Activated T-cell treated with anti-CD3 and anti-CD28 coated beads, Interleukin-2, amount 50 U/mL, for 24 hours (primary cell): ENCODE measurements at places on chromosomes 1 and 21.

- no peak for DNase-seq
Measured at GRCh38 chr1:82007804-82008203, 207.1 kb downstream of the ADGRL2 start.

GRCh38 chr21:46307625-46308024, 16.0 kb downstream of the C21orf58 start:
- no peak for DNase-seq

DNA sequence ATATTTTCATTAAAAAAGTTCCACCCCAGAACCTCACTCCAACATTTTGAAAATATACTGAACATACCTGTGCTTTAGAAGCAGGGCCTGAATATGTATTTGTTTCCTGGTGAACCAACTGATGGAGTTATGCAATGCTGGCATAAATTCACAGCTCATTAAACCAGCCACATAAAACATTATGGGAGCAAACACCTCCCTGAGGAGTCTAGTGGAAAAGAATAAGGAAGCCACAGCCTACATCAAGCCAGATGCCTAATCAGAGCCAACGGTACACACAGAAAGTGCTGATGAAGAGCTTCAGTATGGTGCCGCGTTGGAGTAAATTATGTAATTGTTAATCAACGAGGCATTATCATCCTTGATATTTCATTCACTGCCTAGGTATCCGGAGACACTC, 199.5 kb downstream of the AJAP1 start:
- DNase-seq: no peak

DNA sequence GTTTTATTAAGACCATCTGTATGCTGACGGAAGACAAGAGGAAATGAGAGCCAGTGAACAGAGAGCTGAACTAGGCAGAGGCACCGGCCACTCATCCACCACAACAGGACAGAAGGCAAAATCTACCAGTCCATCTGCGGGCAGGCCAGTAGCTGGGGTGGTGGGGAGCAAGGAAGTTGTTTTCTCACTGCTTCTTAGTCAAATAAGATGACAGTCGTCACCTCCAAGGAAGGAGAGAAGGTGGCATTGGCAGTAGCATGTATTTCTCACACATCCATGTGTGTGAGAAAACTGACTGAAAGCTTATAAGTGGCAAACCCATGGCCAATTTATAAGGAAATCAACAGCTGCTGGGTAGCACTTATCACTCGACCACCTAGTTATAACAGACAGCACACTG, 8.2 kb downstream of the TTC13 start:
- no peak for DNase-seq

DNA sequence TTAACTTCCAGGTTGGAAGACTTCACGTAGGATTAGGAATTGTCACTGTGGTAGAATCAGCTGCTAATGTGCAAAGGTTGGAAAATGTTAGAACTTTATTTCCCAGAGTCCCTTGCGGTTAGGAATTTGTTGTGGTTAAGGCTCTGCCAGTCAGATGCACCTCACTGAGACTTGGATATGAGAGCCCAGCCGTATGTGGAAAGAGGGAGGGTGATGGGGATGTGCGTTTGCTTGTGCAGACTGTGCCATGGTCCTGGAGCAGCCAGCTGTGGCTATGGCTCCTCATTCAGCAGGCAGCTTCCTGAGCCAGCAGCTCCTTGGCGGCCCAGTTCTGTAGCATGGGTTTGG, 12.5 kb downstream of the S100A10 start:
- DNase-seq: no peak

DNA sequence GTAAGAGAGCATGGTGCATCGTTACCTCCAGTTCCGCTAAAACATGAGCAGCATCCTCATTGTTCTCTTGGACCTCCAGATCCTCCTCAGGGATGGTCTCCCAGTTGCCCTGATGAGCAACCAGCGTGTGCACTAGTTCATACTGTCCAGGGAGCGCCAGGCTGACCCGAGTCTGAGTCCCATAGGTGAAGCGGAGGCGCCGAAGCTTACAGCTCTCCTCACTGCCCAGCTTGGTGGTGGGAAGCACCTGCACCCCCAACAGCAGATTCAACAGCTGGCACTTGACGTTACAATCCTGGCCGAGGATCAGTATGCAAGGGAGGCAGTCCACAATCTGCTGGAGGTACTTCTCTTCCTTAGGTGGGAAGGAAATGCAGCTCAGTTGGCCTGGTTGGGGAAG, 24.1 kb downstream of the DSTYK start:
- DNase-seq: no peak

DNA sequence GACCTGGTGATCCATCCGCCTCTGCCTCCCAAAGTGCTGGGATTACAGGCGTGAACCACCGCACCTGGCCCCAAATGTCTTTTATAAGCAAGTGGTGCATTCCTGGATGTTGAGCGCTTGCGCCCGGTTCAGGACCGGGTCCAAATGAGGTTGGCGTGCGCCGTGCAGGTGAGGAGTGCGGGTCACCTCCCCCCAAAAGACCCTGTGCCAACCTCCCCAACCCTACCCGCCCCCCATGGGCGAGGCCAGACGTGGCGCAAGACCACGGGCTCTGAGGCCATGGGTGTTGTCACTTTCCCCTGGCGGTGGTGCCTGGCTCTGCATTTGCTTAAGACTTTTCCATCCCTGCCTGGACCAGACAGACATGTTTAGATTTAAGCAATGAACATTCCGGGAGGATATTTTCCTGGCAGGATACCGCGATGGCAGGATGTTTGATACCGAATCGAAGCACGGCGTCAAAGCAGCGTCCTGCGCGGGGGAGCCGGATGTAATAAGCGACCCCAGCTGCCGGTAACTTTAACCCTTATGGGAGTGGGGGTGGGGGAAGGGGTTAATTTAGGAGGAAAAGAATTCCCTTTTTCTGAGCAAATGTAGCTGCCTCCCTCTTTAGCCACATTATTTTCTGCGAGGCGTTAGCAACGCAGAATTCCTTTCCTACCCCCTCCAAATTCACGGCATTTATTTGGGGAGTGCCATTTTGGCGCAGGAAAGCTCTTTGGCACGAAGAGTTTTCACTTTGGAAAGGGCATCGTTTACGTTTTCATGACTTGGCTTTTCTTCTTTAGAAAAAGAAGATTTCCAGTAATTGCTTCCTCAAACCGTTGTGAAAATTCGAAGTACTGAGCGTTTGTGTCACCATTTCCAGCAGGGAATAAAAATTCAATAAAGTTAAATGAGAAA, 27.8 kb upstream of the RNF187 start:
- peak; percentile 71 for DNase-seq

DNA sequence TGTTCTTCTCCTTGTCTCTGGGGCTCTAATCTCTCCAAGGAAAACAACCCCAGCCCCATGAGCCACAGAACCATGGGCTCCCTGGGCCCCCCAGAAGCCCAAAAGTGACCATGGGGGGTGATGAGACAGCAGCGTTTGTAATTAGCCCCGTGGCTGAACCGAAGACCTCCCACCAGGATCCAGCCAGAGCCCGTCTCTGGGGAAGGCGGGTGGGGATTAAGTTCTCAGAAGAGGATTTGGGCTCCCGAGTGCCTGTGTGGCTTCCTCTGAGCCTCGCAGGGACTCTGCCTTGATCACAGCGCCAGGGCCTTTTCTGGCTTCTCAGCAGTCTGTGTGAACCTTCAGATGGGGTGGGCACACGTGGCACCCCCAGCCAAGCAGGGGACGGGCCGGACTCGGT, 77.0 kb downstream of the ALPL start:
- DNase-seq: no peak
